ENCODE measurements at places on chromosomes 16 and 17.
A peak's percentile ranks its signal among the peaks of the same experiment; 100 is the strongest.

DNA sequence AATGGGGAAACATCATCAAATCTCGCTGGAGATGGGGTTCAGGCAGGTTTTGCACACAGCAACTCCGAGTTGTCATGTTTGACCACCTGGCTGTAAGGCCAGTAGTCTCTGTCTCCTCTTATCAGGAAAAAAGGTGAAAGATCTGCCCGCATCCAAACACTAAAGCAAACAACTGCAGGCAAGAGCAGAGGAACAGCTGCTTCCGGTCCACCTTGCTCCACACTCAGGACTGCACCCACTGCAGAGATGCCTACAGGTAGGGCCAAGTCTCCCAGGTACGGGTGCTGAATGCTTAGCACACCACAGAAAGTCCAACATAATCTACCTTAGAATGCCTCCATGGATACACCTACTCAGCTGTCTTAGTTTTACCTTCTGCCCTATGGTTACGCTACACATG, 7.3 kb downstream of the TEX2 start:
- DNase-seq: no peak

DNA sequence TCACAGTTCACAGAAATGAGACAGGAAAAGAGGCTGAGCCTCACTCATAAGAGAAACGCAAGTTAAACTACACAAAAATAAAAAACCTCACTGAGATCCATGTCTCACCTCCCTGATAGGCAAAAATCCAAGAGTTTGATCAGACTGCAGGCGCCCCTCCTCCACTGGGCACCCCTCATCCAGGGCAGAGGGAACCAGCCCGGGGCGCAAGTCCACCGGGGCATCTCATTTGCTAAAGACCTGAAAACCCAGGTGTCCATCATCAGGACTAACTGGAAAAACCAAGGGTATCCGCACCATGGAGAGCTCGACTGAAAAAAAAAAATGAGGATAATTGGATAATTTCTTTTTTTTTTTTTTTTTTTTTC, 2.6 kb downstream of the HBZ start:
- DNase-seq: no peak

- no peak for DNase-seq
Measured at GRCh38 chr17:45114117-45114932, 18.0 kb downstream of the PLCD3 start.

GRCh38 chr17:42522798-42523278, 13.2 kb upstream of the NAGLU start:
- DNase-seq: no peak

DNA sequence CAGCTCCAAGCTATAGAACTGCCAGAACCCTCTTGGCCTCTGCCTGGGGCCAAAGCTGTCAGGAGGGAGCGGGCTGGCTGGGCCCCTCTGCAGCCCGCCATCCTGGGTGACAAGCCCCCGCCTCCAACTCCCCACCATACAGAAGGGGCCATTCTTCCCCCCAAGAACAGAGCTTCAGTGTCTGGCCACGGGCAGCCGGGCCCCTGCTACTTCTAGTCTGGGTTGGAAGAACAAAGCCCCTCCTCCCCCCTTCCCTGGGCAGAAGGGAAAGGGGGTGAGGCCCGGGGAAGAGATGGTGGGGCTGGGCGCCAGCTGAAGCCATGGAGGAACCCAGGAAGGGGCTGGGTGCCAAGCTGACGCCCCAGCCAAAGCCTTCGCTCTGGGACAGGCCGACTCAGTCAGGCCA, 9.0 kb downstream of the NAT9 start:
- no peak for DNase-seq

- no peak for DNase-seq
Measured at GRCh38 chr17:8159032-8159400, 3.7 kb downstream of the VAMP2 start.

DNA sequence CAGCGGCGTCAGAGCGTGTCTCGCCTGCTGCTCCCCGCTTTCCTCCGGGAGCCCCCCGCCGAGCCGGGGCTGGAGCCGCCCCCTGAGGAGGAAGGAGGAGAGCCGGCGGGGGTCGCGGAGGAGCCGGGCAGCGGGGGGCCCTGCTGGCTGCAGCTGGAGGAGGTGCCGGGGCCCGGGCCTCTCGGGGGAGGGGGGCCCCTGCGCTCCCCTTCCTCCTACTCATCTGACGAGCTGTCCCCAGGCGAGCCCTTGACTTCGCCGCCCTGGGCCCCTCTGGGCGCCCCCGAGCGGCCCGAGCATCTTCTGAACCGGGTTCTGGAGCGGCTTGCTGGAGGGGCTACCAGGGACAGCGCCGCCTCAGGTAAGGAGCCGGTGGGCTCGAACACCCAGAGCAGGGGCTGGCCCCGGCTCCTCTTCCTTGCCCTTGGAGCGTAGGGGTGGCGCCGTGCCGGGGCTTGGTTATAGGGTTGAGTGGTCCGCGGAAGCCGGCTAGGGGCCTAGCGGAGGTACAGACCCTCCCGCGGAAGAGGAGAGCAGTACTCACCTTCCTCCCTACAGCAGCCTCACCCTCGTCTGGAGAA, 841 bp downstream of the RAPGEFL1 start:
- no peak for DNase-seq

- no peak for DNase-seq
Measured at GRCh38 chr17:80364091-80364691, 50.8 kb upstream of the ENDOV start.

- DNase-seq: no peak
Measured at GRCh38 chr16:72635104-72635503, 412.8 kb downstream of the ZFHX3 start.

DNA sequence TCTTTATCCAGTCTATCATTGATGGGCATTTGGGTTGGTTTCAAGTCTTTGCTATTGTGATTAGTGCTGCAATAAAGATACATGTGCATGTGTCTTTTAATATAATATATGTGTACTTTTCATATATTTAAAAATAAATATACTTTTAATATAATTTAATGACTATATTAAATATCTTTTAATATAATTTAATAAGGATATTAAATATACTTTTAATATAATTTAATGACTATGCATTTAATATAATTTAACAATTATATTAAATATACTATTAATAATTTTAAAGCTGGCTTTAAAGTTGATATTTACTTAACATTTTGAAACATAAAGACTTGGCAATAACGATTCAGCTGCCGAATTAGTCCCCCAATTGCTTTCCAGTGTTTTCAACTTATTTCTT, 1.2 kb downstream of the CCL23 start:
- DNase-seq: no peak

DNA sequence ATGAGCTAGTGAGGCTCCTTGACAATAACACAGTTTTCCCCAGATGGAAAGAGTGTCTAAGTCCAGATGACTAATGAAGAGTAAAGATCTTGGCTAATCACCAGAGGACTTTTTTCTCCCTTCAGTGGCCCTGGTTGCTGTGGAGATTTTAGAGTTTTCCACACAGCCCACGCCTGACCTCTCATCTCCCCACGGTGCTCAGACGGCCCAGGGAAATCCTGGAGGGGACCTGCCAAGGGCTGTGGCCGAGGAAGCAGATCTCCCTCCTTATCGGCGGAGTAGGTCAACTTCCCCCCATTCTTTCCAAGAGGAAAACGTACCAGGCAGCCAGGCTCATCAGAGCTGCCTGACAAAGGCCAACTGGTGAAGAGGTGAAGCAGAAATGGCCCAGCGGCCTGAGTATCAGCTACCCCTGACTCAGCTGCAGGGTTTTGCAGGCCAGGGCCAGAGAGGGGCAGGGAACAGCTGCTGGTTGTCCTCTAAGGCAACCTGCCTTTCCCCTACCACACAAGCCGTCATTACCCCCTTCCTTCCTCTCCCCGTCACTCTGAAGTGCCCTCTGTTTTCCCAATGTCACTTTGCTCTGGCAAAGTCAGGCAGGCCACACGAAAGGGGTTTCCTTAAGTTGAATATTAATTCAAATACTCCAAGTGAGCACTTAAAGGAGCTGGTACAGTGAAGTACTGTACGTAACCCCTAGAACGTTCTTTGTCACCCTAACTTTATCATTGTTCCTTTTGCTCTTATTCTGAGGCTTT, 140.2 kb upstream of the ADAMTS18 start:
- no peak for DNase-seq

DNA sequence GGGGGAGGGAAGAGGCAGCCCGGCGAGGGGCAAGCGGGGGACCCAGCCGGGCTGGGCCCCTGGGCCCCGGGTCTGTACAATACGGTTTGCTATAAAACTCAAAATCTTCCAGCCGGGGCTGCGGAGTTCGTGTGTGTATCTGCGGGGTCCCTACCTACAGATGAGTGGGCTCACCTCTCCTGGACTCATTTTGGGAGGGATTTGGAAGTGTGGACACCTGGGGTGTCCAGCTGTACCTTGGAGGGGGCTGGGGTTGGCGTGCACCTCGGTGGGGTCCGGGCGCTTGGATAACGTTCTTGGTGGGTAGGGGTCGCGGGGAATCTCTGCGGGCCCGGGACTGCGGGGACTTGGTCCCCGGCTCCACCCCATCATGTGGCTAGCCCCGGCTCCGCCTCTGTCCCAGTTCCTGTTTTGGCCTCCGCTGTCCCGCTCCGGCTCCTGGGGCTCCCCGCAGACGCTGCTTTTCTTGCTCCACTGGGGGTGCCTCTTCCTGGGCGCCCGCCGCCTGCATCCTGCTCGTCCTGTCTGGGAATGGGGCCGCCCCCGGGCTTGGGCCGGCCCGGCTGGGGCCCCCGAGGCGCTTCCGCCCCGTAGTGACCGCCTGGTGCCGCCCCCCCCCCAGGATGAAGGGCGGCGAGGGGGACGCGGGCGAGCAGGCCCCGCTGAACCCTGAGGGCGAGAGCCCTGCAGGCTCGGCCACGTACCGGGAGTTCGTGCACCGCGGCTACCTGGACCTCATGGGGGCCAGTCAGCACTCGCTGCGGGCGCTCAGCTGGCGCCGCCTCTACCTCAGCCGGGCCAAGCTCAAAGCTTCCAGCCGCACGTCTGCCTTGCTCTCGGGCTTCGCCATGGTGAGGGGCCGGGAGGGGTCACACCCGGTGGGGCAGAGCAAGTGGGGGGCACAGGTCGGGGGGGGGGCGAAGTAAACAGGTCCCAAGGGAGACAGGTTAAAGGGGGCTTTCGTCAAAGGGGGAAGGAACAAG, at the start of gene ORAI3:
Gene ORAI3, plus strand, starts transcription at position 402 of the 983 bp plus-strand sequence. Its CDS starts 222 bp downstream, at position 624.
- DNase-seq: peak; percentile 38

DNA sequence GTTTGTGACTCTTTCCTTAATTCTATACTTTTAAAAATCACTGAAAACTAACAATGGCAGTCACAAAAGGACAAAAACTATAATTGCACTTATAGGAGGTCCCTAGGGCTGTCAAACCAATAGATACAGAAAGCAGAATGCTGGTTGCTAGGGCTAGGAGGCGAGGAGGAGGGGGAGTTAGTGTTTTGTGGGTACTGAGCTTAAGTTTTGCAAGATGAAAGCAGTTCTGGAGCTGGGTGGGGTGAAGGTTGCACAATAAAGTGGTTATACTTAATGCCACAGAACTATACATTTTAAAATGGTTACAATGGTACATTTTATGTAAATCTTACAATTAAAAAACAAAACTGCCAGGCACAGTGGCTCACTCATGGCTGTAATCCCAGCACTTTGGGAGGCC, 27.3 kb downstream of the NUBP1 start:
- DNase-seq: no peak

- no peak for DNase-seq
Measured at GRCh38 chr17:13678841-13679240, 77.1 kb upstream of the HS3ST3A1 start.

GRCh38 chr17:285751-286422, 66.7 kb downstream of the RPH3AL start:
- no peak for DNase-seq

DNA sequence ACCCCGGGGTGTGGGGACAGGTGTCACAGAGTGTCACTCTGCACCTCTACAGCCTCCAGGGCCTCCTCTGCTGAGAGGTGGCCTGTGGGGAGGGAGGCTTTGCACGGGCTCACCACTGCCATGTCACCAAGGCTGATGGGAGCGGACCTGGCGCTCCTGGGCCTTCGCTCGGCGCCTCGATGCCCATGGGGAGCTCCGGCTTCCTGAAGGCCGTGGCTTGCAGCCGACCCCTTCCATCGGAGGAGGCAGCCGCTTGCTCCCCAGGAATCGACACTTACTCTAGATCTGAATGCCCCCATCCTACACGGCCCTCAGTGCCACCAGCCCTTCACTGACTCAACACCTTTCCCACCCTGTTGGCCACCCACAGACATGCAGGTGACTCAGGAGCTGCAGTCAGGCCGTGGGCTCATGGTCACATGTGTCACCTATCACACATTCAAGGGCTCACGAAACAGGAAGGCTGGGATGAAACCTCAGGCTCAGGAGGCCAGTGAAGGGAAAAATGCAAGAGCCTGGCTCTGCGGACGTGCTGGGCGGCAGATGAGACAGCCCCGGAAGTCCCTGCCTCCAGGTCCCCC, 11.9 kb downstream of the LGALS3BP start:
- DNase-seq: no peak

DNA sequence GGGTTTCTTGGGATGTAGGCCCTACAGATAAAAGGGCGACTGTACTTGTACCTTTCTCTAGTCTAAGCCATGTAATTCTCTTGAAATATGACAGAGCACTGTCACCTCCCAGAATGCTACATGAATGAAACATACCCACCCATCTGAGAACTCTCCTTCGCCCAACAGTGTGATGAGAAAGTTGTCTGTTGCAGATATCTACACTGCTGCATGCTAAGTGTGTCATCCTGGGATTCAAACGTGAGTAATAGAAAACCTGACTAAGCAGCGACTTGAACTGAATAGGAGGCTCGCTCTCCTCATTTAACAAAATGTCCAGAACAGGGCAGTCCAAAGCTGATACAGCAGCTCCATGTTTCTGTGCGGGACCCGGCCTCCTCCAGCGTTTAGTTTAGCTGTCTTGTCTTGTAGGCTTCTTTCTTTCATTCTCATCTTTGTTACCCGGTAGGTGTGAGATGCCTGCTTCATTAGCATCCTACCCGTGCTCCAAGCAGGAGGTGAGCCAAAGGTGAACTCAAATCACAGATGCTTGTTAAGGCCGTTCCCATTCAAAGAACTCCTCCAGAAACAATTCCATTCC, 211.9 kb downstream of the PRKCA start:
- no peak for DNase-seq

- DNase-seq: no peak
Measured at GRCh38 chr17:59439741-59440211, 108.3 kb downstream of the YPEL2 start.

- DNase-seq: no peak
Measured at GRCh38 chr17:81537856-81538555, 9.8 kb downstream of the FSCN2 start.

DNA sequence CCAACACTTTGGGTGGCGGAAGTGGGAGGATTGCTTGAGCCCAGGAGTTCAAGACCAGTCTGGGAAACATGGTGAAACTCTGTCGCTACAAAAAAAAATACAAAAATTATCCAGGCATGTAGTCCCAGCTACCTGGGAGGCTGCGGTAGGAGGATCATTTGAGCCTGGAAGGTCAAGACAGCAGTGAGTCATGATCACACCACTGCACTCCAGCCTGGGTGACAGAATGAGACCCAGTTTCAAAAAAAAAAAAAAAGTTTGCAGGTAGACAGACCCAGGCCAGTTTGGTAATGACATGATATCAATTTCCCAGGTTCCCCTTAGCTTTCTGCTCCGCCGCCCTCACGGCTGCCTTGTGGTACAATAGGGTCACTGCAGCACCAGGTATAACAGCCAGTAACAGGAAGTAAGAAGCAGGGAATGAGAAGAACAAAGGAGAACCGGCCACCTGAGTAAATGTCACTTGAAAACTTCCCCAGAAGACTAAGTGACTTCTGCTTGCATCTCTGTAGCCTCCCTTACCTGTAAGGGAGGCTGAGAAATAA, 201.2 kb upstream of the HSBP1 start:
- no peak for DNase-seq

- DNase-seq: no peak
Measured at GRCh38 chr17:40349895-40350688, 14.4 kb downstream of the GJD3 start.
